ENCODE measurements at places on chromosomes 6 and 20.

GRCh38 chr6:7243179-7243981 is 69.6 kb downstream of the SSR1 start:
- DNase-seq = peak; percentile 15

DNA sequence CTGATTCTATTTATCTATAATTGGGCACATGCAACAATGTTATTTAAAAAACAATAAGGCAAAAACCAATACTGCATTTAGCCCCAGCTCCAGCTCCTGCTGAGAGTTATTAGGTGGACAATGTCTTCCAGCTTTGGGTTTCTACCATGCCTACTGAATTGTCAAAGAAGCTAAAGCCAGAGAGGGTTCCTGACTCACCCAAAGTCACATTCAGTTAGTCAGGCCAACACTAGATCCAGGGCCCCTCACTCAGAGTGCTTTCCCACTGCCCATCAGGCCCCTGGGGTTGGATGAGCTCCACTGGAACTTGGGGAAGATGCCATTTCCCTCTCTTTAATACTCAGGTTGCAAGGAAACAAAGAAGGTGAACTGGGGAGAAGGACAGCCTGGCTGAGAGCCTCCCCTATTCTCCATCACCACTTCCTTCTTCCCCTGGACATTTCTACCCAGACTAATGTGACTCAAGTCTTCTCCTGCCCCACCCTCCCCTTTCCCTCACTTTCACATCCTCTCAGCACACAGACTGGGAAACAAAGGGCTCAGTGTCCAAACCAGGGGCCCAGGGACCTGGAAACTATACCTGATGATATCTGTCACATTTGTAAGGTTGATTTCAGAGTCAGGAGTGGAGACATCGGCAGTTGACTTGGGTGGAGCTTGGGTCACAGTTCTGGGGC is 6.0 kb downstream of the TREM1 start:
- no peak for DNase-seq

GRCh38 chr6:138310821-138311220 is 66.9 kb upstream of the SMIM28 start:
- DNase-seq = no peak

DNA sequence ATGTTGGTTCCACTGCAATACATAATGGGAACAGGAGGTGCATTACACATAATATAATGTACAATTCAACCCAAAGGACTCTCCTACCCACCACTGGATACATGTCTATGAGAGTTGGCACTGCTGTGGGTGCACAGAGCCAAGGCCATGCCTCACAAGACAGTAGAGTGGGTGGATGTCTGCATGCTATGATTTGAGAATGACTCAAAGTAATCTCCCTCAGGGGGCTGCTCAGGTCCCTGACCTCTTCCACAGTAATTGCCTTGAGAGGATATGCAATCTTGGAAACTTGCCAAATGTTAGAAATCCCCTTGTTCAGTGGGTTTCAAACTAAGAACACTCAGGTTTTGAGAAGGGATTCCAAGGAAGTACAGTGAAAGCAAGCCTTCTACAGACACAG is 79.0 kb downstream of the ANKEF1 start:
- no peak for DNase-seq

- no peak for DNase-seq
Measured at GRCh38 chr20:61948586-61949362, 116.9 kb downstream of the TAF4 start.

DNA sequence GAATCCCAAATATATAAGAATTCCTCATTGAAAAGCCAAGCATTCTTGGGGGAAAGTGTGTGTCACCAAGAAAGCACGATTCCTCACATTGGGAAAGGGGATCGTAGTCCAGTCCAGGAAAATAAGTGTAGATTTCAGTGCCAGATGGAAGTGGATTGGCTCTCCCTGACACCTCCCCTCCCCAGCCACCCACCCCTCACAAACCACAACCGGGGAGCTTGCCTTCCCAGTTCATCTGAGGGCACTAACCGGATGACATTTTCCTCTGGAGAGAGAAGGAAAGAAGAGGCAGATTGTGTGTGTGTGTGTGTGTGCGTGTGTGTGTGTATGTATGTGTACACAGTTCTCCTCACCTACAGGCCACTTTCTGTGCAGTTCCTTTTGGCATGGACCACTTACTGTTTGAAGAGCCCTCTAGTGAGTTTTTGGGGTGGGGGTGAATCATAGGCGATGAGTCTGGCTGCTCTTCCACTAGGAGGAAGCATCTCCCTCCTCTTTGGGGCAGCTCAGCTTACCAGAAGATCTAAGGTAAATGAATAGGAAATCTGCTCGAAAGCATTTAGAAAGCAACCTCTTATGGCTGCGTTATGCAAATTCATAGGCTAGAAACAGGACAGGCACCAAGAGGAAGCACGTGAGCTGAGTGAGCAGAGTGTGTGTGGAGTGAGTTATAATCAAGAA is 20.8 kb downstream of the DAAM2 start:
- DNase-seq = no peak

GRCh38 chr6:12392490-12392889 is 102.3 kb downstream of the EDN1 start:
- DNase-seq = no peak

DNA sequence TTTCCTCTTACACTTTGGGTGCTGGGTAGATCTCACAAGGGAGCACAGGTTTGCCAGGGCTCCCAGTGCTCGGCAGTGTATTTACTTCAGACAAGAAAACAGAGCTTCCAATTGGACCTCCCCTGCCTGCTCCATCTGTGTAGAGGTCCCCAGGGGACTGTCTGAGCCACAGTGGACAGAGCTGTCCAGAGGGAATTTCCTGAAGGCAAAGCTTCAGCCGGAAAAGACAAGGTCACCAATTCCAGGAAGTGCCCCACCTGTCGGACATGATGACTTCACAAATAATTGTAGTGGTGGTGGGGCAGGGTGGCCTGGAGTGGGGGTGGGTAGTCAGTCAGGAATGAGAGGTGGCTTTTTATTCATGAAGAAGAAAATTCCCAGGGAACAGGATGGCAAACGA is 18.6 kb downstream of the ADGRF5 start:
- DNase-seq = no peak

DNA sequence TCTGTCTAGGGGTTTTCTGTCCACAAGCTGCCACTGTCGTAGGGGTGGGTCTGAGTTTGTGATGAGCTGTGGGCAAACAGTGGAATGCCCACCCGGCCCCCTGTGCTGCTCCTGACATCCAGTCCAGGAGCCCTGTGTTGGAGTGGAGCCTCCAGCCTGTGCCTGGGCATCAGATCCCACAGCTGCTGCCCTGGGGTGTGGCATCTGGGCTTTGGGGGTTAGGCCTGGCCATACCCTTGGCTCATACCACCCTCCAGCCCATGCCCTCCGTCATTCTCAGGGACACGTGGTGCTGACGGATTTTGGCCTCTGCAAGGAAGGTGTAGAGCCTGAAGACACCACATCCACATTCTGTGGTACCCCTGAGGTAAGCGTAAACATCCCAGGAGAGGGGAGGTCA is 12.9 kb downstream of the SGK2 start:
- no peak for DNase-seq

DNA sequence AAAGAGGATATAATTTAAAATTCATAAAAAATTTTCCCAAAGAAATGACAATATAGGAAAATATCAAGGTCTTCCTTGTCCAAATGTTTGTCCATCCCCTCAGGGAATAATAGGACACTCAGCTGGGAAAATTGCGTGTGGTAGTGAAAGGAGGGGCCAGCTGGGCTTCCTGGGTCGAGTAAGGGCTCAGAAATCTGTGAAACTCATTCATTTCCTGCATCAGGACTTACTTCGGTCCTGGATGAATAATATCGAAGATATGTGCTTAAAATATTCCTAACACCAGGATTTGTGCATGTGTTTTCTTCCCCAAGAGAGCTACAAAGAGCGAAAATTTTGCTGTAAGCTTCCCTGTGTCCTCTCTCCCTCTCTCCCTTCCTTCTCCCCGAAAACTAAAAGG is 118.2 kb upstream of the GJE1 start:
- DNase-seq = no peak

DNA sequence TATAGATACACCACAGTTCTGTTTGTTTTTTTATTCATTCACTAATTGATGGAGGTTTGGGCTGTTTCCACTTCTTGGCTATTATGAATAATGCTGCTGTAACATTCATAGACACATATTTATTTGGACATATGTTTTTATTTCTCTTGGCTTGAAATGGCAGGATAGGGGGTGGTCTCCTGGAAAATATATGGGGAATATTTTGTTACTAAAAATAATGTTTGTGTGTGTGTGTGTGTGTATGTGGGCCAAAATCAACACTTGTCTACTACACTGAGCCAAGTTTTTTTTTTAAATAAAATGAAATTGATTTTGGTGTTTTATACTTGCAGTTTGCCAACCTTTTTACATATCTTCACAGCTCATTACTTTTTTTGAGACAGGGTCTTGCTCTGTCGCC is 264.4 kb upstream of the SULF2 start:
- DNase-seq = no peak

DNA sequence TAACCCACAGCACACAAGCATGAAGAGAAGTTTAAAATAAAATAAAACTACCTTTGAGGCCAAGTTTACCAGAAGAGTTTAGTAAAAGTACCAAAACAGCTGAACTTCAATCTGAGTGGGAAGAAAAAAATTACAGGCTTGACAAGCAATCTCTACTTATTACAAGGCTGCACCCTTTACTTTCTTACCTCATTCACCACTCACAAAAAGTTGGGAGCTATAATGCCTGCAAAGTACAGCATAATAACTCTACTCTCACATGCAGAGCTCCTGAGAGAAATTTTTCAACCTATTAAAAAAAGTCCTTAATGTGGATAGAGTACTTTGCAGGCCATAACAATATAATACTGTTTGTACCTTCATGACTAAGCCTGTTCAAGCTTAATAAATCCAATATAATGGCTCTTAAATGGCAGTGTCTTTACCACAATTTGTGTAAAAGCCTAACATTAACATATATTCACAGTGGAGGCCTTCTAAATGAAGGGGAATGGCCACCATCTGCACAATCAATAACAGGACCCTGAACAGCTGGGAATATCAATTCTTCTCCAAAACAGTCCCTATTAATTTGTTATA is 103.1 kb downstream of the DST start:
- no peak for DNase-seq

- DNase-seq = no peak
Measured at GRCh38 chr6:169577236-169577635, 124.6 kb downstream of the WDR27 start.

DNA sequence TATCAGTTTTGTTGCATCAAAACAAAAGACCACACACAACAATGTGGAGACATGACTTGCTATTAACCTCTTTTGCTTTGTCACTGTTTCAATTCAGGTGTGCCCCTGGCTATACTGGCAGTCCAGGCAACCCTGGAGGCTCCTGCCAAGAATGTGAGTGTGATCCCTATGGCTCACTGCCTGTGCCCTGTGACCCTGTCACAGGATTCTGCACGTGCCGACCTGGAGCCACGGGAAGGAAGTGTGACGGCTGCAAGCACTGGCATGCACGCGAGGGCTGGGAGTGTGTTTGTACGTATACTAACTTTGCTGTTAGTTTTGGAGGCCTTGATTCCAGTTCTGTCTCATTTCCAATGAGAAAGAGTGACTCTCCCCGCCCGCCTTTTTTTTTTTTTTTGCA is 356.9 kb downstream of the ARHGAP18 start:
- DNase-seq = no peak

DNA sequence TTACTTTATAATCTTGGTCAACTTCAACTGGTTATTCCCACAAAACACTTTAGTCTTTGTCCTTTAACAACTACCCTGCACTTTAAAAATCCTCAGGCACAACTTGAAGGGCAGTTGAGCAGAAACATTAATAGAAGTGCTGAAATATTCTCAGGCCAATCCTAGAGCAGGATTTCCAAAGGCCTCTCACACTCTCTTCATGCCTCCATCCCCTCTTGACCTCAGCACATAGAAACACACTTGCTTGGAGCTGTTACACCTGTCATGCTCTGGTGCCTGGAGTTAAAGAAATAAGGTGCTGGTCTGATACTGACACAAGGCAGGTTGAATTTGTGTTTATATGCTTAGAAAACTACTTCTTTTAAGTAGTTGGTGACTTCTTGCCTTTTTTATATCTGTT is 618.8 kb upstream of the POU3F2 start:
- DNase-seq = no peak

DNA sequence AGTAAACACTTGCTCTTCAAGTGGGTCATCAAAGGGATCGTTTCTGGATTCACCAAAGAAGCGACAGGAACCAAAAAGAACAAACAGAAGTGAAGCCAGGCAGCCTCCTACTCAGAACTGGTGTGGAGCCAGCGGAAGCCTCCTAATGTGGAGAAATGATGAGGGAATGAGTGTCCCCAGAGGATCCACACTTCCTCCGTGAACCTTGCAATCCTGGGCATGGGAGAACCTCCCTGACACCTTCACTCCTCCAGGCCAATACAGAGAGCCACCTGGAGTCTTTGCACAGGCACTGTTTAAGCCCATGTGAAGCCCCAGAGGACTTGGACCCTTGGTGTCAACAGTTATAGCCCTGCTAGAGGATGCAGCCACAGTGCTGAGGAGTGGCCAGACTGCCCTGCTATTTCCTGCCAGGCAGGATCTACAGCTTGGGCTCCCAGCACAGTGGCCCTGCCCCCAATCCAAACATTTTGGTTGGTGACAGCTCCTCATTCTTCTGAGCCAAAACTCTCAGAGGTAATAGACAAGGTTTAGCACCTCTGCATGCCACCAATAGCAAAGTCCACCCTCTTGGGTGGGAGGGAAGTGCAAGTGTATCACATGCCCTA is 23.2 kb upstream of the SERINC1 start:
- no peak for DNase-seq

GRCh38 chr6:29739136-29739881 is 16.1 kb downstream of the HLA-F start:
- DNase-seq = no peak

GRCh38 chr6:143253586-143253985 is 192.9 kb downstream of the AIG1 start:
- DNase-seq = no peak

- DNase-seq = no peak
Measured at GRCh38 chr6:133610227-133610840, 278.6 kb upstream of the TCF21 start.

- no peak for DNase-seq
Measured at GRCh38 chr20:33604084-33604990, 57.8 kb upstream of the C20orf144 start.

- no peak for DNase-seq
Measured at GRCh38 chr6:85923013-85923430, 280.3 kb upstream of the SYNCRIP start.

GRCh38 chr6:89729818-89730217 is 89.8 kb downstream of the MDN1 start:
- no peak for DNase-seq

DNA sequence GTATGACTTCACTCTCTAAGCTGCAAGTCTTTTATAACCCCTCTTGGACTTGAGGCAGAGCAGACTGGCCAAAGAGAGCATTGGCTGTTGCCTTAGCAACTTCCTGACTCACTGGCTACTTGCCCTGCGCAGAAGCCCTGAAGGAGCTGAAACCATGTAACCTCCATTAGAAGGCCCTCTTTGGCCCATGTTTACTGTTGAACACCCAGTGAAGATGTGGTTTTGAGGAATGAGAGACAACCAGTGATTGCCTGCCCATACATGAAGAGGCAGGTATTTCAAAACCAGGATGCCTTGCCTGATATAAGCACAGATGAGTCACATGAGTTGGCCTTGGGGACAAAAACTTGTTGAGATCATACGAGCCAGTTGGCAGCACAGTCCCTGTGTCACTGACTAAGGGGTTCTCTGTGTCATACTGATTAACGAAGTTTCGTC is 182.5 kb downstream of the EDN1 start:
- DNase-seq = no peak

GRCh38 chr6:16639684-16640480 is 121.4 kb downstream of the ATXN1 start:
- no peak for DNase-seq

GRCh38 chr20:38162878-38163875 is 1.9 kb downstream of the TGM2 start:
- DNase-seq = no peak

Data from T-helper 9 cell (primary cell).